8988T (cell line): ENCODE measurements at places on chromosomes 1 and 21.

DNA sequence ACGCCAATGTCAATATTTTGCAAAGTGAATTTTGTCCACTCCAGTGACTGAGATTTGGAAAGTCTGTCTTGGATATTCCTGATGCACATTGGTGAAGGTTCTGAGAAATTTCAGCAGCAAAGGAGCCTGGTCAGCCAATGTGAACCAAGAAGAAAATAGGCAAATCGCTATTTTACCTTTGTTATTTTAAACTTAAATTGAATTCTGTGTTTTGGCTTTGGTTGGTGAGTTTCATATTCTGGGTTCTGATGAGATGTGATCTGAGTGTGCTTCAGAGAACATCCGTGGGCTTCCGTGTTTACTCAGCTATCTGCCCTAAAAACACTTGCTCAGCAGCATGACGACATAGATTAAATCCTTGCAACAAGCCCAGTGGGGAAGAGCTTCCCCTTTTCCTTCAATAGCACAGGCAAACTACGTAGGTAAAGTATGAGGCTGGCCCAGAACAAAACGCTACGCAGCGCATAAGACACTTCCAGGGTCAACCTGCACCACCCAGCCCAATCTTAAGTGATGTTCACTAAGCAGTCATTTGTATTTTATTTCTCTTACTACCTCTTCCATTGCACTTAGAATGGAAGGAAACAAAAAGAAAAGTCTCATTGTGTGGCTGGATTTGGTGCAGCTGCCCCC lies 176.4 kb upstream of the KAZN start:
- DNase-seq, result no peak

GRCh38 chr21:29704719-29705118 lies 235.1 kb downstream of the GRIK1 start:
- no peak for DNase-seq

GRCh38 chr1:98110674-98111073 lies 189.8 kb upstream of the DPYD start:
- DNase-seq, result no peak

DNA sequence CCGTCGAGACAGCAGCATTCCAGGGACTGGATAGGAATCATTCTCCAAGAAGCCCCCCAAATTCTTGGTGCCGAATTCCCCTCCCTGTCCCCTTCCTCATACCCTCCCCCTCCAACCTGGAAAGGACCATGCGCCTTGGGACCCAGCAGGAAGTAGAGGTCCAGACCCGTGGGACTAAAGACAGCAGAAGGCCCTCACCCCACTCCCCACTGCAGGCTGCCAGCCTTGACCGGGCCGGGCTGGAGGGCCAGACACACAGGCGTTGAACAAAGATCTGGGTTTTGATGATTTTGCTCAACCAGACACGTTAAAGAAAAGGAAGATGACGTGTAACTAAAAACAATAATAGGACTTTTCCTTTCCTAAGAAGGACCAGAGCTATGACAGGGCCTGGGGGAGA lies 286.5 kb downstream of the NPHP4 start:
- no peak for DNase-seq

GRCh38 chr1:47580451-47580995 lies 142.7 kb downstream of the FOXD2 start:
- DNase-seq, result no peak

GRCh38 chr21:28334407-28334806 lies 658.3 kb downstream of the LTN1 start:
- DNase-seq, result no peak

DNA sequence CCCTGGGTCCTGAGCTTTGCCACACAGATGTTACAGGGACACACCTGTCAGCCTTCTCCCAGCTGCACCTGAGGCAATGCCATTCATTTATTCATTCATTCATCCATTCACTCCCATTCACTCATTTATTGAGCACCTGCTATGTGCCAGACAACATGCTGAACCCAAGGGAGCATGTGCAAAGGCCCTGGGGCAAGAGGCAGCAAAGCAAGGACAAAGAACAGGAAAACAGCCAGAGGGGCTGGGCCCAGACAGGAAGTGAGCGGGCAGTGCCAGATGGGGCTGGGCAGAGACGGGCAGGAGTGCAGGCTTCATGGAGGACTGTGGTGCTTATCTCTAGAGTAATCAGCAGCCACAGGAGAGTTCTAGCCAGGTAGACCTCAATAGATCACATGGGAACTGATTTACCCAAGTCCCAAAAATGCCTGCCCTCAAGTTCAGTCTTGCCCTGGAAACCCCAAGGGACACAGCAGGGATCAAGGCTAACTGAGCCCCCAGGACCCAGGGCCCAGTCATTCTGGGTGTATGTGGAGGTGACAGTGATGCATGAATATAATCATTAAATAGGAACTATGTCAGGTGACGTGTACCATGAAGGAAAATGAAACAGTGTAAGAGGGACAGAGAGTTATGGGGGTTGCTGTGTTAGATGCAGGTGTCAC lies 530.3 kb downstream of the MATN1 start:
- DNase-seq, result no peak

GRCh38 chr1:155929057-155929456 lies 5.2 kb downstream of the KHDC4 start:
- no peak for DNase-seq

- no peak for DNase-seq
Measured at GRCh38 chr1:207186503-207186902, 82.5 kb downstream of the C4BPA start.

- DNase-seq, result no peak
Measured at GRCh38 chr1:94235189-94236012, 2.0 kb downstream of the ARHGAP29 start.

DNA sequence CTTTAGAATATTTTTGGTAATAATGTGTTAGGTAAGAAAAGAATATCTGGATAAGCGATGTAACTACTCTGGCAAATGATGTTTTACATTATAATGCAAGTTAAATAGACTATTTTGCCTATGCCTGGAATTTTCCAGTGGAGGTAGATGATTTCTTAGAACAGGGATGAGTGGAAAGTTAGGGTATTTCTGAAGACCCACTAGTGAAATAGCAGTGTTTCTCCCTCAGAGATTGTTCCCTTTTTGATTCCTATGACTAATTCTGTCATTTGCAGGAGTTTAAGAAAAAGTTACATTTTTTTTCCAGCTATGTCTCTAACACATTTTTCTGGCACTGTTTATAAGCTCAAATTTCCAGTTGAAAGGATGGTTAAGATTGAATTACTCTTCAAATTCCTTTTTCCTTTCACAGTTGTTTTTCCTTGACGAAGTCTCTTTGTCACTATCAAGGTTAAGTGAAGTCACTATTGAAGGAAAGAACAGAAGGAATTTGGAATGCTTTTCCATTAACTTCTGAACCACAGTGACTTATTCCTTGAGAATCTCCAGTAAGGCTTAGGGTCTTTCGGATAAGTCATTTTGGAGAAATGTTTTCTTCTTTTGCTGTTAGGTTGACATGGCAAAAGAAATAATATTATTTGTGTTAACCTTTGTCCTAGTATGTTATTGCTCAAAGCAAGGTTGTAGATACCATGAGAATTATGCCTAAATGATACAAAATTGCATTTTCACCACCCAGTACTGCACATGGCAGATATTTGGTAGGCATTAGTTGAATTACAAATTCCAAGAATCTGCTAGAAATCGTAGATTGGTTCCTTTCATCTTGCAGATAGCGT lies 42.9 kb upstream of the ZNF326 start:
- no peak for DNase-seq

DNA sequence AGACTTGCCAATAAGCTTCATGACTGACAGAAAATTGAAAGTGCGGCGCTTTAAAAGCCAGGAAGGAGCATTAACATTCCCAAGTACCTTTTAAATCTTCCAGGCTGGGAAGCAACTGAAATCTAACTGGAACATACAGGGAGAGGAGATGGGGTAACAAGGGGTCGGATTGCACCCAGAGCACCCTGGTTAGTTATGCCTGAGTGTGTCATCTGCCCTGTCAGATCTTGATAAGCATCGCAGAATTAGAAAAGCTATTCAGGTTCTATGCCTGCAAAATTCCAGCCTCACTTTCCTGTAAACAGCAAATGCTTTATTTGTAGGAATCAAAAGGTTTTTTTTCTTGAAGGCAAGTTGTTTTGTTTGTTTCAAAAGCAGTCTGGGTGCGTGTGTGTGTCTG lies 58.5 kb downstream of the SERBP1 start:
- DNase-seq, result no peak

GRCh38 chr1:233972563-233972950 lies 68.1 kb downstream of the SLC35F3 start:
- DNase-seq, result no peak

DNA sequence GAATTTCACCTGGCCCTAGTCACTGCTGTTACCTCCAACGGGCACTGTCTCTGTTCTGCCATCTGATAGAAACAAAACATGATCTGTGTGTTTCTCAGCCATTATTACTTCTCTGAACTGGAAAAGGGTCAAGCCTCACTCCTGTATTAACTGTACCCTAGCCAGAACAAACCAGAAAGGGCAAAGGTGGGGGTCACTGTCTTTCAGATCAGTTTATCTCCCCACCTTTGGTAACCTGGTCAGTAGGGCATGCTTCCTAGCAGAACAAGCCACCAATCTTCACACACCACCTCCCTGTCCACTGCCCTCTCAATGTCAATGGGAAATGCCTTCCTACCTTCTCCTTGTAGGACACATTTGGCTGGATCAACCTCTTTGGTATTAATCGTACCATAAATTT lies 3.9 kb downstream of the TRIM45 start:
- no peak for DNase-seq

- no peak for DNase-seq
Measured at GRCh38 chr1:8122477-8123407, 96.6 kb upstream of the ERRFI1 start.

GRCh38 chr1:155085504-155086127 lies 7.0 kb downstream of the EFNA3 start:
- no peak for DNase-seq

GRCh38 chr1:185984113-185984836 lies 250.1 kb downstream of the HMCN1 start:
- DNase-seq, result no peak

DNA sequence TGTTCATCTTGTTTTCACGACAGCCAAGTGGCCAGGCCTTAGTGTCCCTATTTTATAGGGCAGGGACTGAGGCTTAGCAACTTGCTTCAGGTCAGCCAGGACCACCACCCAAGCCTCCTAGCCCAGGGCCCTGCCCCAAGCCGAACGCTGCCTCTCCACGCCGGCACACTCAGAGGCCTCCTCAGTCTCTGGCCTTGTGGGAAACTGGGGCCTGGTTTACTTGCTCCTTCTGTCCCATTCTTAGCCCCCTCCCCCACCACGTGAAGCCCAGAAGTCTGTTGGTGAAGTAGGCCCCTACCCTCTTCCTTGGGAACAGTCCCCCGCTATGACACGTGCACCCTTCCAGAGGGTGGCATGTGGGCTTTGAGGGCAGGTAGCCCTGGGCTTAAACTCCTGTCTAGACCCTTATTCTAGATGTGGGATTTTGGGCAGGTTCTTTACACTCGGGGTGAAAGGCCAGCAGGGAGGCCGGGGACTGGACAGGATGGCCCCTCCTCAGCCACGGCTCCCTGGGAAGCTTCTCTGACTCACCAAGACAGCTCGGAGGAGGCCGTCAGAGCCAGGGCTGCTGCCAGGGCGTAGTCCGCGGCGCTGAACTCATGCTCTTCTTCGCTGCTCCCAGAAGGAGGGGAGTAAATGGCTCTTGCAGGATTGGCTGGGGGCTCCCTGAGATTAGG lies 4.3 kb downstream of the MYOM3 start:
- no peak for DNase-seq

- DNase-seq, result no peak
Measured at GRCh38 chr1:193404236-193404635, 217.8 kb upstream of the B3GALT2 start.

- DNase-seq, result no peak
Measured at GRCh38 chr1:169115891-169116585, 9.5 kb downstream of the ATP1B1 start.

DNA sequence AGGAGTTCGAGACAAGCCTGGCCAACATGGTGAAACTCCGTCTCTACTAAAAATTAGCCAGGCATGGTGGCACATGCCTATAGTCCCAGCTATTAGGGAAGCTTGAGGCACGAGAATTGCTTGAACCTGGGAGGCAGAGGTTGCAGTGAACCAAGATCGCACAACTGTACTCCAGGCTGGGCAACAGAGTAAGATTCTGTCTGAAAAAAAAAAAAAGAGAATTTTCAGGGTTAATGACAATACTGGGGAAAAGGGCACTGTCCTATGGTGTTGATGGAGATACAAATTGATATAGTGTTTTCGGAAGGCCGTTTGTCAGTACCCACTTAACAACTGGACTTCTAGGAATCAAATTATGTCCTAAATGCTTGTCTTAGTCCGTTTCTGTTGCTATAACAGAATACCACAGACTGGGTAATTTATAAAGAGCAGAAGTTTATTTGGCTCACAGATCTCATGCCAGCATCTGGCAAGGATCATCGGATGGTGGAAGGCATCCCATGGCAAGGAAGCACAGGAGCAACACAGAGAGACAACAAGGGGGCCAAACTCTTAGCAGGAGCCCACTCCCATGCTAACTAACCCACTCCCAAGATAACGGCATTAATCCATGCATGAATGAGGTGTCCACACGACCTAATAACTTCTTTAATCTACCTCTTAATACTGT lies 41.3 kb downstream of the ZBTB8A start:
- DNase-seq, result no peak

- DNase-seq, result no peak
Measured at GRCh38 chr1:89206373-89206772, 7.6 kb upstream of the GBP4 start.
